ENCODE measurements at places on chromosomes 1 and 21.

- peaks cover 56% of the 10 kb centered on the region for H3K4me1 ChIP-seq
- no peaks in the 10 kb centered on the region for H3K36me3 ChIP-seq
- peak overlapping the region; percentile 41 for H3K27ac ChIP-seq
- no peak overlapping the region for H3K4me3 ChIP-seq
- no peak for DNase-seq
- H3K27me3 ChIP-seq: no peaks in the 10 kb centered on the region
These were observed 127.3 kb downstream of the HHIPL2 start for GRCh38 chr1:222420633-222421032.

GRCh38 chr1:156704930-156705320 is 458 bp downstream of the CRABP2 start:
- H3K36me3 ChIP-seq: no peaks in the 10 kb centered on the region
- H3K4me3 ChIP-seq: peak overlapping the region; percentile 75
- H3K27me3 ChIP-seq: peaks cover 22% of the 10 kb centered on the region
- H3K4me1 ChIP-seq: peaks cover 37% of the 10 kb centered on the region

DNA sequence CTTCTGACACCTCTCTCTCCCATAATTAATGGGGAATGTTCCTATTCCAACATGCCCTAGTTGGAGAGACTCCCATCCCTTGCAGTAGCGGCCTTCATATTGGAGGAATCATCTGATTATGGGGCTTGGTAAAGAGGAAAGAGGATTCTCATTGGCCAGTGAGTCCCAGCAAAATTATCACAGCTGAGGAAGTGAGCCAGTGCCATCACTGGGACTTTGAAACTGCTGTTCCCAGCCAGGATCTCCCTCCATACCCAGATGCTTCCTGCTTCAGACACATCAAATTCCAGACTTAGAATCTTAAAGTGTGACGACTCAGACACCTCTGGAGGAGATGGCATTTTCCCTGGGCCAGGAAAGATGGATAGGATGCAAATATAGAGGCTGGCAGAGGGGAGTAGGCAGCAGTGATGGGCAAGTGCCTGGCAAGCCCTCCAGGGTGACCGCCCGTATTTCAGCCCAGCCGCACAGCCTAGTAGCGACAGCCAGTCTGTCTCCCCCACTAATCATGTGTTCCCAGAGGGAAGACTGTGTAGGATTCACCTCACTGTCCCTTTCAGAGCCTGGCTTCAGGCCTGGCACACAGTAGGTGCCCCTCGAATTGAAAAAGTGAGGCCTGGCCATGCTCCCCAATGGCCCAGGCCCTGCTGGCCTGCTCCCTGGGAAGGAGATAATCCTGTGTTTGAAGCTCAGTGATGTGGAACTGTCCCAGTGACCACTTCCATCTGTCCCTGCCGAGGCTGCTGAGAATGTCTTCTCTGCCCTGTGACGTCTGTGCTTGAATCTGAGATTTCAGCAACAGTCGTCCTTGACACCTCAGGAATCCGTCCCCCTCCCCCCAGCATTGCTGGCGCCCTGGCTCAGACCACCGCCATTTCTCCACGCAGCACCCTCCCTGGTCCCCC is 41.2 kb upstream of the MAGOH start:
- peaks cover 30% of the 10 kb centered on the region for H3K36me3 ChIP-seq
- no peak for DNase-seq
- H3K27me3 ChIP-seq: no peaks in the 10 kb centered on the region

DNA sequence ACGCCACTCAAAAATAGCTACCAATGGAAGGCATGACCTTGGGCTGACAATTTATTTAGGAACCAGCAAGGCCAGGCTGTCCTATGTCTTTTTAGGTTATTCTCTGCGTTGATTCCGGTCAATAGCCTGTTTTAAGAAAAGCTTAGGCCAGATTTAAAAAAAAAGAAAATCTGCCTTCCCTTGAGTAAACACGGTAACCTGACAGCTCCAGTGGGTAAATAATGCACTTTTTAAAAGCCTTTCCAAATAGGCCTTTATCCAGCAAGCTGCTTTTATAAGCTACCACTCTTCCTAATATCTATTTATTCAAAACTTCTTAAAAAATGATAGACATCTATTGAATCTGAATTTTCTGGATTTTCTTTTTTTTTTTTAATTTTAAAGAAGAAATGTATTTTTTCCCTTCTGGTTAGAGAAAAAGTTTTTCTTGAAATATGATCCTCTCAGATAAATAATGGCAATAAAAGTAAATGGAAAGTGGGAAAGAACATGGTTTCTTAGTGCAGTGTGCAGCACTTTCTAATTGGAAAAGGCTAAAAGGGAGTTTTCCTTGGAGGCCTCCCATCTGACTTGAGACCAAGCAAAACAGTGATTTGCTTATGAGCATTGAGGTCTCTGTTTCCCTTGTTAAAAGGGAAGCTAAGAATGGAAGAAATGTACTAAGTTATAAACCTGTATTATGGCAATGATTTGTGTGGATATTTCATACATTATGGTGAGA is 281.0 kb upstream of the RUNX1 start:
- peaks cover 7% of the 10 kb centered on the region for H3K27me3 ChIP-seq
- H3K4me1 ChIP-seq: peaks cover 5% of the 10 kb centered on the region
- no peak for DNase-seq
- H3K4me3 ChIP-seq: no peak overlapping the region

- H3K4me3 ChIP-seq: no peak overlapping the region
- H3K36me3 ChIP-seq: no peaks in the 10 kb centered on the region
- peaks cover 48% of the 10 kb centered on the region for H3K27me3 ChIP-seq
- H3K27ac ChIP-seq: no peak overlapping the region
These were observed 11.7 kb downstream of the KIF26B start for GRCh38 chr1:245166471-245166885.

DNA sequence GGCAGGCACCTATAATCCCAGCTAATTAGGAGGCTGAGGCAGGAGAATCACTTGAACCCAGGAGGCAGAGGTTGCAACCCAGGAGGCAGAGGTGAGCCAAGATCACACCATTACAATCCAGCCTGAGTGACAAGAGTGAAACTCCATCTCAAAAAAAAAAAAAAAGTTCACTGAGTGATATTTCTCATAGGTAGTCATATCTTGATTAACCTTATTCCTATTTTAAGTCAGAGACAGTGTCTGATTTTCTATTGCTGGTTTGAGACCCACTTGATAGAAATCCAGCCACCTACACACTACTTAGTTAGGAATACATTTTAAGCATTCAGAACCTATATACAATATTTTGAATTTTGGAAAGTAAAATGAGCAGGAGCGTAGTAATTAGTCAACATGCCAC is 357.4 kb upstream of the ADGRL2 start:
- H3K4me3 ChIP-seq: no peak overlapping the region
- H3K27me3 ChIP-seq: no peaks in the 10 kb centered on the region
- DNase-seq: no peak
- H3K4me1 ChIP-seq: no peaks in the 10 kb centered on the region
- no peak overlapping the region for H3K27ac ChIP-seq

DNA sequence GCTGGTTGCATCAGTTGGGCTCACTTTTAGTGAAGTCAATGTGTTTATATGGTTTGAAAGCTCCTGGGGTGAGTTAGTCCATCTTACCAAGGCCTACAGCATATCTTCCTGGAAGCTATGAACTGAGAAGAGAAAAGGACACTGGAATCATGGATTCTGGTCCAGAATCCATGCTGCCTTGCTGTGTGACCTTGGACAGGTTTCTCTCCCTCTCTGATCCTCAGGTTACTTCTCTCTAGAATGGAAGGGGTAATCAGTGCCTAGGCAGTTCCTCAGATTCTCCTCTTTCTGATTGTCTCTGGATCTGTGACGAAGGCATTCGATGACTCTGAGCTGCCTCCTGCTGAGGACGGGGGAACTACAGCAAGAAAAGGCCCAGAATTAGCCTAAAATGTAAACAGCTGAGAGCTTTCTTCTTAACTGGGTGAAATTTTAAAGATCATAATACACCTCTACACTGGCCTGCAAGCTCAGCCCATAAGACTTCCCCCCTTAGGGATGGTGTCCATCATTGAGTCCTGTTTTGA is 425.0 kb upstream of the VAMP3 start:
- no peak overlapping the region for H3K4me3 ChIP-seq
- H3K4me1 ChIP-seq: no peaks in the 10 kb centered on the region
- H3K27ac ChIP-seq: no peak overlapping the region
- DNase-seq: no peak
- H3K36me3 ChIP-seq: no peaks in the 10 kb centered on the region

DNA sequence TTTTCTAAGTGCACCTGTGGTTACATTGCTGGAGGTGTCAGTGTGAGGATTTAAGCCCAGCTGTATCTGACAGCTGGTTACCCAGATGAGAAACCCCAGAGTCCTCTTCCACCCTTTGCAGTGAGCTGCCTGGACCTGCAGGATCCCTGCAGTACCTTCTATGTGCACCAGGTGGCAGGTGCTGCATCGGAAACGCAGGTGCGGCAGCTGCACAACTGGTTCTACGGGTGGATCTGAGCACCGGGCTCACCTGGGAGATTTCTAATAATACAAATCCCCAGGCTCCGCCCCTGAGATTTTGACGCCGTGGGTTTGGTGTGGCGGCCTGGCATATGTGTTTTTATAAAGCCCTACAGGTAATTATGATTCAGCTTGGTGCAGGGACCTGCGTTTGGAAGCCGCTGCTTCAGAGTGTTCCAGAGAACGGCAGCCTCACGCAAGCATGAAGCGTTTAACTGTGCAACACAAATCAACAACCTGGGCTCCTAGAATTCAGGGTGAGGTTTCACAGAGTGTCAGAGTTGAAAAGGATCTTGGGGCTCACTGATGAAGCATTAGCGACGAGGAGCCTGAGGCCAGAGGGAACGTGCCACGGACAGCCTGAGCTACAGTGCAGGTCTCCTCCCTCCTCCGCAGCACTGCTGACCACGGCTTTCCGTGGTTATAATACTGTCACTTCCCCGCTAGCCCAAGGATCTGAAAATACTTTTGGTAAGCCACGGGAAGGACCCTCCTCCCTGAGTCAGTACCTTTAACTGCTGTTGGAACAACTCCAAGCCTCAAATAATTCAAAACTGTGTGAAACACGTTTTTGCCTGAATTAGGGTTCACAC is 96.7 kb upstream of the TRABD2B start:
- H3K36me3 ChIP-seq: no peaks in the 10 kb centered on the region
- H3K27me3 ChIP-seq: peaks cover 43% of the 10 kb centered on the region
- H3K4me1 ChIP-seq: peaks cover 6% of the 10 kb centered on the region

DNA sequence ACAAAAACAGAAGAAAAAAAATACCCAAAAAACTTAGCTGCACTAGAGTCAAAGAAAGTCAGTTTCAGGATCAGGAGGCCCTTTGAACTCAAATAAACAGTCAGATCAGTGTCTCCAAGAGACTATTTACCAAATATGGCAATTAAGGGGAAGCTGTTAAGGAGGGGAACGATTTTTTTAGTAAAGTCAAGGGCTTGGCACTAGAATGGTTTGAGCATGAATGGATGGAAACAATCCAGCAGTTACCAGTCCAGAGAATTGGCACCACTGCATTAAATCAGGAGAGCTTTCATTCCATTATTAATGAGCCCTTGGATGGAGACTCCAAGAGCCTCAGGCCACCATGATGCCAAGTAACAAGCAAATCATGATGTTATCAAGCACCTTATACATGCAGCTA is 7.2 kb downstream of the TRAPPC3 start:
- H3K4me1 ChIP-seq: peaks cover 42% of the 10 kb centered on the region
- DNase-seq: no peak
- H3K36me3 ChIP-seq: peaks cover 14% of the 10 kb centered on the region
- H3K27ac ChIP-seq: peak overlapping the region; percentile 42
- no peaks in the 10 kb centered on the region for H3K27me3 ChIP-seq
- no peak overlapping the region for H3K4me3 ChIP-seq

GRCh38 chr1:234260578-234260977 is 112.7 kb upstream of the COA6 start:
- peaks cover 8% of the 10 kb centered on the region for H3K4me1 ChIP-seq
- no peaks in the 10 kb centered on the region for H3K36me3 ChIP-seq
- peak; percentile 53 for DNase-seq
- H3K27me3 ChIP-seq: peaks cover 25% of the 10 kb centered on the region
- peak overlapping the region; percentile 12 for H3K27ac ChIP-seq

- H3K27ac ChIP-seq: no peak overlapping the region
- no peaks in the 10 kb centered on the region for H3K4me1 ChIP-seq
- no peaks in the 10 kb centered on the region for H3K36me3 ChIP-seq
- H3K27me3 ChIP-seq: no peaks in the 10 kb centered on the region
- no peak overlapping the region for H3K4me3 ChIP-seq
These were observed 411.8 kb downstream of the KCNT2 start for GRCh38 chr1:196196486-196196885.

- H3K27ac ChIP-seq: no peak overlapping the region
- no peaks in the 10 kb centered on the region for H3K36me3 ChIP-seq
- peaks cover 4% of the 10 kb centered on the region for H3K27me3 ChIP-seq
- no peak overlapping the region for H3K4me3 ChIP-seq
These were observed 9.5 kb downstream of the EPHA8 start for GRCh38 chr1:22572818-22573217.

GRCh38 chr1:227748496-227749182 is 13.4 kb downstream of the SNAP47 start:
- no peak overlapping the region for H3K4me3 ChIP-seq
- peaks cover 16% of the 10 kb centered on the region for H3K36me3 ChIP-seq
- peak overlapping the region; percentile 80 for H3K27ac ChIP-seq
- peak; percentile 45 for DNase-seq
- no peaks in the 10 kb centered on the region for H3K27me3 ChIP-seq

GRCh38 chr1:3695326-3696217 is 43.3 kb downstream of the TP73 start:
- no peak overlapping the region for H3K27ac ChIP-seq
- no peaks in the 10 kb centered on the region for H3K4me1 ChIP-seq
- H3K36me3 ChIP-seq: no peaks in the 10 kb centered on the region

DNA sequence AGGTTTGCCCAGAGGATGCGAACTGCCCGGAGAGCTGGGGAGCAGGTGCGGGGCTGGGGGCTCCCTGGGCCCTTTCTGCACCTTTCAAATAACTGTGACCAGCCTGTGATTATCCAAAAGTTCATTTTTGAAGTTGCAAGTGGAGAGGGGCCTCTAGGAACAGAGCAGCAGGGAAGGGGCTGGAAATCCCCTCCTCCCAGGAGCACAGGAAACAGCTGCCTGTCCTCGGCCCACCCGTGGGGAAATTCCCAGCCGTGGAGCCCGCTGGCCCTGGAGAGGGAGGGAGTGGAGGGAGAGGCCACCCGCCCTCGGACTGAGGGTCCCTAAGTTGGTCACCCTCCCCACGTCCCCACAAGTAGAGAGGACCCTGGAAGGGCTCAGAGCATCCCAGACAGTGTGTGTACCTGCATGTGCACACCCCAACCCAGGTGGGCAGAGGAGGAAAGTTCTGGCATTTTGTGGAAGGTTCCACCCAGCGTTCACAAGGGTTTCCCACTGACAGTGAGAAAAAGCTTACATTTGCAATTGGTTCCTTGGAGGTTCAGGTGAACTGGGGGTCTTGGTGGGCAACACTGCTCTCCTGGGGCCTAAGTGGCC is 1.2 kb upstream of the TNFRSF4 start:
- H3K27me3 ChIP-seq: no peaks in the 10 kb centered on the region
- H3K27ac ChIP-seq: peak overlapping the region; percentile 69
- DNase-seq: no peak
- H3K36me3 ChIP-seq: peaks cover 30% of the 10 kb centered on the region

DNA sequence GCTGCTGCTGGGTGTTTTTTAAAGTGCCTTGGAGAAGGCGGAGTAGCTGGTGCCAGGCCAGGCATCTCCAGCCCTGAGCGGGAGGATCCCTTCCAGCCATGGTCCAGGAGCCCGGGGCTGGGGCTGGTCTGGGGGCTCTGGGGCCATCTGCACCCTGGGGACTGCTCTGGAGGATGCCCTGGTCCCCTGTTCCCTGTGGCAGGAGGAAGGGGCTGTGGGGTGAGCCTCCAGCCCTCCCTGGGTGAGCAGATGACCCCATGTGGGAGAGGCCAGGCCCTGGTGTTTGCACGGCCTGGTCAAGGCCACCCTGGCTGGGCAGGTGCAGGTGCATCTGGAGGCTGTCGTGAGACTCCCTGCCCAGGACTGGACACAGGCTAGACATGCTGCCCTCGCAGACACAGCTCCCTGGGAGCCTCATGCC is 56.7 kb downstream of the SLX9 start:
- H3K27ac ChIP-seq: no peak overlapping the region
- no peak for DNase-seq
- no peaks in the 10 kb centered on the region for H3K36me3 ChIP-seq
- H3K27me3 ChIP-seq: no peaks in the 10 kb centered on the region
